ENCODE measurements at places on chromosomes 2 and 18.

DNA sequence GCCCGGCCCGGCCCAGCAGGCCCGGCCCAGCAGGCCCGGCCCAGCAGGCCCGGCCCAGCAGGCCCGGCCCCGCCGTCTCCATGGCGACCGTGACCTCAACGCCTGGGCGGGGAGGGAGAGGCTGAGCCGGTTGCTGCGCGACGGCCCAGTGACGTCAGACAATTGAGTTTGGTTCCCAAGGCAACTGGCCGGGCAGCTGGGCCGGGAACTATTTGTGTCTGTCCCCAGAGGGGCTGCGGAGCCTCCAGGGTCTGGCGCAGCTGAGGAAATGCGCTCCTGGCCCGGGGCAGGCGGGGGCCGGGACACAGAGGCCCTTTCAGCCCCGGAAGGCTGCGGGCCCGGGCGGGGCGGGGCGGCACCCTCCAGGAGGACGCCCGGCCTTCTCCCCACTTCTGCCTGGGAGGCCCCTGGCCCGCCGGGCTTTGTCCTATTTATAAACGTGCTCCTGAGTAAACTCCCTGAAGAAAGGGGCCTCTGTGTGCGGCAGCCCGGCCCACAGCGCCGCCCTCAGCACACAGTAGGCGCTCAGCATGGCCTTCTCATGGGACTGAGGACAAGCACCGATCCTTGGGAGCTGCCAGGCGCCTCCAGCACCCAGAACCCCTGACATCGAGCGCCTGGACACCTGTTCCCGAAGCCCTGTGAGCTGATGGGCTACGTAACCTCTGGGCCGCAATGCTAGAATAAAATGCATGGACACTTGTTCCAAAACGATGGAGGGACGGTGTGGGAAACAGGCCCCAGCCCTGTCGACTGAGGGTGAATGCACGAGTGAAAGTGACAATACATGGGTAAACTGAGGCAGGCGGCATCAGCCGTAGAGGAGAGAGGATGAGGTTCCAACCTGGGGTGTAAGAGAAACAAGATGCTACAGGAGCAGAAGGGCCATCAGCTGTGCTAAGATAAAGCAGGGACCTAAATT is 12.3 kb downstream of the TEX44 start:
- DNase-seq: peak; percentile 87

DNA sequence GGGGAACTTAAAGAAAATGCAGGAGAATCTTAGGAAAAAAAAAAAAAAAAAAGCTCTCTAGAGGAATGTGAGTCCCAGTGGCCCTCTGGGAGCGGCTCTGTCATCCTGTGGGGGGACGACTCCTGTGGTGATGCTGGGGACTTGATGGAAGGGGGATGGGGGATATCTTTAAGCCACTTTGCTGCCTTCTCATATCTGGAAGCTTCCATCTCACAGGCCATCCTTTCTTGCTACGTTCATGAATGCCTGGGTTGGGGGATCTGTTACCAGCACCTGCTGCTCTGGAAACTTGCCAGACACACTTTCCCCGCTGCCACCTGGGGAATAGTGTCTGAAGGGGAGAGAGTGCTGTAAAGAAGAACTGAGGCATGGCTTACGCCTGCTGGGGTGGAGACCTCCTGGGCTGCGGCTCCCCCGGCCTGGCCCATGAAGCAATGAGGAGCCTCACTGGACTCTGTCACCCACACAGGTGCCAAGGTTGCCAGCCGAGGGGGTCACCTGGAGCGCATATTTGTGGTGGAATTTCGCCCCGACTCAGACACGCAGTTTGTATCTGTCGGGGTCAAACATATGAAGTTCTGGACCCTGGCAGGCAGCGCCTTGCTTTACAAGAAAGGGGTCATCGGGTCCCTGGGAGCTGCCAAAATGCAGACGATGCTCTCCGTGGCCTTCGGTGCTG is 92.8 kb downstream of the RTN4 start:
- no peak for DNase-seq

DNA sequence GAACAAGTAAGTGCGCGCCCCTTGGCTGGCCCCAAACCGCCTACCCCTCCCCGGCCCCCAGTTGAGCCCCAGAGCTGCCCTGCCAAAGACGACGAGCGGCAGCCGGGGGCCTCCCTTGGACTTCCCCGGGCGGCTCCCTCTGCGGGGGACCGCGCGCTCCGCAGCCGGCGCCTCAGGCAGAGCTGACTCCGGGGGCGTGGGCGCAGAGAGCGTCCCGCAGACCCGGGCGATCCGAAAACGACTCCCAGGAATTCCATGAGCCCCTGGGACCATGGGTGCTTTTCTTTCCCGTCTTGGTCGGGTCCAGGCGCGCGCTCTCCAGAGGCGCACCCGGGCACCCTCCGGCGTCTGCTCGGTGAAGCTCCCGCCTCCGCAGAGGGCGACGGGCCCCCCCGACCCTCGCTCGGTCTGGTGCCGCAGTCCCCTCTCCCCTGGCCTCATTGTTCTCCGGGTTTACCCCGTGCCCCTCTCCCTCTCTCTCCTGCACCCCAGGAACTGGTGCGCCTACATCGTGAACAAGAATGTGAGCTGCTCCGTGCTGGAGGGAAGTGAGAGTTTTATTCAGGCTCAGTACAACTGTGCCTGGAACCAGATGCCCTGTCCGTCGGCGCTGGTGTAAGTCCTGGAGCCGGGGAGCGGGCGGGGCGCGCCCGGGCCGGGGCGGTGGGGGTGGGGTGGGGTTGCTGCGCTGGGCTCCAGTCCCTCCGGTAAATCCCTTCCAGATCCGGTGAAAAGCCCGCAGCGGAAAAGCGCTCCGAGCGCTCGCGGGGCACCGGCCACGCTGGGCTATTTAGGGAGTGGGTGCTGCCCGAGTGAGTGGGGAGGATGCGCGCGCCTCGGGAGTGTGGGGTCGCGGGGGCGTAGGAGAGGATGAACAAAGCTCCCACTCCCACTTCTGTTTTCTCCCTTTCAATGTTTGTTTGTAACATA is 776 bp downstream of the EMILIN2 start:
- DNase-seq: no peak

DNA sequence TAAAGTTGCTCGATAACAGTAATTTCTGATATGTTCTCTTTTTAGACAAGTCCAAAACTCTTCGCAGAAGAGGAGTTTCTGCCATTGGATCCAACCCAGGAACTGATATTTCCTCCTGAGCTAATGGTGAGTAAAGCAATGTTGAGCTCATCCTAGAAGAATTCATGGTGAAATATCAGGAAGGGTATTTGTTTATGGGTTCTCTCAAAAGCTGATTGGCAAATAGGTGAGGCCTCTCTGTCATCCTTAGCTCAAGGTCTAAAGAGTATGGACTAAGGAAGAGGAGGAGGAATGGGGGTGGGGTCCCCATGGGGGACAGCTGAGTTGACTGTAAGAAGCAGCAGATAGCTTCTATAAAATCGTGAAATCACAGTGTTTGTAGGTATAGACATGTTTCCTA is 18.2 kb downstream of the AOX1 start:
- DNase-seq: no peak

DNA sequence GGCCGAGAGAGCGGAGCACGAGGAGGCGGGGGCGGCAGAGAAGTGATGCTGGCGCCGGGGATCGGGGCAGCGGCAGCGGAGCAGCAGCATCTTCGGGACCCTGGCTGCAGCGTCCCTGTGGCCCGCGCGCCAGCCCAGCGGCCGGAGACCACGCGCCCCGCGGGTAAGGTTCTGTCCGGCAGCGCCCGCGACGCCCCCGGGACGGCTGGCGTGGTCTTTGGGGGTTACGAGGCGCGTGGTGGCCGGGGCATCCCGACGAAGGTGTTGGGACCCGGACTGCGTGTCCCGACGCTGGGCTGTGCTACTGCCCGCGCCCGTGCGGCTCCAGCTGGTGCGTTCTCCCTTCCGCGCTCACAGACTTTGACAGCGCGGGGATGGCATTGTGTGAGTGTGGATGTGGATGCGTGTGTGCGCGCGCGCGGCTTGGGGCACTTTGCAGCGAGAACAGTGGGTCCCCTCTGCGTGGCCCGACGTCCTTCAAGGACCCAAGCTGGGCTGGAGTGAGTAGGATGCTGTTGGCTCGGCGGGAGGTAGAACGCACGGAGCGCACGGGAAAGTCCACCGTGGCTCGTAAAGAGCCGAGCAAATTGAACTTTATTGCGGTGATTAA is 405.0 kb downstream of the XIRP2 start:
- no peak for DNase-seq

- no peak for DNase-seq
Measured at GRCh38 chr2:67684991-67685390, 287.9 kb downstream of the ETAA1 start.

DNA sequence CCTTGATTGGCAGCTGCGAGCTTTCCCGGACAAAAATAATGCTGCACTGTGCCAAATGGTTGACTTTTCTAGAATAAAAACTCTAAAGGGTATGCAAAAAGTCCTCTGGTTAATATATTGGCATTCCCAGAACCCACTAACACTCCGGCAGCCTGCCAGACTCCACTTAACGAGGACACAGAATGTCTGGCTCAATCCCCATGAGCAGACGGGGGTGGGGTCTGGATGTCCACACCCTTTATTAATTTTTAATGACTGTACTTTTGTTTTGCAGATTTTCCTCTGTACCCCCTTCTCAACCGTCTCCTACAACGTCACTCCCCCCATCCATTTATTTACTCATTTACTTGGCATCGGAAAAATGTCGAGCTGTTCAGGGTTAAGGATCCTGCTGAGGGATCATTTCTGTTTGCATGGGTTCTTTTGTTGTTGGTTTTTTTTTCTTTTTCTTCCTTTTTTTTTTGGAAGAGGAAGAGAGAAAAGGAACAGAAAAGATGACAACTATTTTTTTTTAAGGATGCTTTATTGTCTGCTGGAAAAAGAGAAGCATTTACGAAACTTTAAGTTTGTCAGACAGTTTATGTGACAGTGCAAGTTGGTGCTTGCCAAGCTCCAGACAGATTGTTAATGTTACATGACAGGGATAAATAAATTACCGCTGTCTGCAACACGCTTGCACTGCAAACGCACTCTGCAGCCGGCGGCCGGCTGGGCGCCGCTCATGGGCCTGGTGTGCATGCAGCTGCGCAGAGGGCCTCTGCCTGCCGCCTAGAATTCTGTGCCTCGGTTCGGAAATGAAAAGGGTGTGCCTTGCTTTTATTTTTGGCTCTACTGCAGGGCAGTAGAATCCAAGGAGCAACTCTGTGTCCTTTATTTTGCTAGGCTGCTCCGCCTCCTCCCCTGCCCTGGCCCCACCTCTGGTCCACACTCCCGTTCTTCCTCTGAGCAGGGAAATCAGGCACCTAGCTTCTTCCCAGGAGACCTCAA is 3.6 kb downstream of the LDLRAD4 start:
- no peak for DNase-seq

GRCh38 chr2:44789971-44790721 is 151.4 kb upstream of the SIX3 start:
- DNase-seq: no peak

- no peak for DNase-seq
Measured at GRCh38 chr2:239720361-239721360, 304.5 kb downstream of the NDUFA10 start.

DNA sequence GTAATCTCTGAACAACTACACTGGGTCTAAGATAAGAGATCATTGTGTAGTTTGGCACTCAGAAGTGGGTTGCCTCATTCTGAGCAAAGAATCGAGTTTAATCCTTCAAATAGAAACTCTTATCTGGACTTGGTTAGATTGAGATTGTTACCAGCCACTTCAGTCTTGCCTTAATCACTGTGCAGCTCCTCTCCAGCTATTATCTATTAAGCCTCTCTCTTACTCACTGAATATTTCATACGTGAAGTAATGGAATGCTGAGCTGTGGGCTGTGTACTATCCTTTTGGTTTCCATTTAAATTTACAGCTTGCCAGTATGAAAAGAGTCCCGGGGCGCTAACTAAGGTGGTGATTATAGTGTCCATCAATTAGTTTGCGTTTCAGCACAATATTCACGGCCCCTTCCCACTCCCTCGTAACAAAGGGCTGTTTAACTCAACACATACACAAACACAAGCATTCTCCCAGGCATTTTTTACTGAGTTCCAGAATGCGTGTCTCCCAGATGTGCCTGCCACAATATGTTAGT is 65.7 kb upstream of the NCKAP5 start:
- DNase-seq: no peak

DNA sequence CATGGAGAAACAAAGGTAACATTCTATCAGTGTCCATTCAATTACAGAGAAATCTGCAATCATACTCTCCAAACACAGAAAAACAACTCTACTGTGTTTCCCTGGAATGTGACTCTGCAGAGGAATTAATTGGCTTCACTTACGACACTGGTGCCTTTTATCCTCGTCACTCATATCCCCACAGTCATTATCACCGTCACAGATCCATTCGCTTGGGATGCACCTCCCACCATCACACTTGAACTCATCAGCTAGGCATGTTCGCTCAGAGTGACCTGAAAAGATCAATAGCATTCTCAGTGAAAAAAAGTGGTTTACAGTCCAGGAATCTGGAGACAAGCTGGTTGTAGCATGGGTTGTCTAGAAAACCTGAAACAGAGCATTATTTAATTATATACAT is 124.3 kb downstream of the DHRS9 start:
- no peak for DNase-seq

DNA sequence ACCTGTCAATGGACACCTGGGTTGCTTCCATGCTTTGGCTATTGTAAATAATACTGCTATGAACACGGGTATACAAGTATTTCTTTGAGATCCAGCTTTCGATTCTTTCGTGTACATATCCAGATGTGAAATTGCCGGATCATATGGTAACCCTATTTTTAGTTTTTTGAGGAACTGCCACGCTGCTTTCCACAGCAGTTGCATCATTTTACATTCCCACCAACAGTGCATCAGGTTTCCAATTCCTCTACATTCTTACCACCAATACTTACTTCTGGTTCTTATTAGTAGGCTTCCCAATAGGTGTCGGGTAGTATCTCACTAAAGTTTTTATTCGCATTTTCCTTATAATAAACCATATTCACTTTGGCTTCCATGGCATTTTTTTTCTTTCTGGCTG is 69.6 kb downstream of the PID1 start:
- DNase-seq: no peak

- DNase-seq: no peak
Measured at GRCh38 chr2:235096447-235096846, 144.6 kb downstream of the SH3BP4 start.

DNA sequence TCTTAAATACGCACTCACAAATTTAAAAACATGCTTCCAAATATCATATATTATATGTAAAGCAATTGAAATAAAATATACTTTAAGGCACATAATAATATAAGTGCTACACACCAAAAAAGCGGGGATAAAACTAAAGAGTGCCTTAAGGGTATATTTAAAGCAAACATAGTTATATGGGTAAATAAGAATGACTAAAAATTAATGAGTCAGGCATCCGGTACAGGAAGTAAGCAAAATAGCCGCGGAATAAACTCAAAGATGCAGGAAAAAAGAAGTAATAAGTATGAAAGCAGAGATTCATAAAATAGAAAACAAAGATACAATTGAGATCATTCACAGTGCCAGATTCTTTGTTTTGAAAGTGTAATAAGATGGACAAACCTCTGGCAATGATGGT is 503.5 kb upstream of the SOX11 start:
- DNase-seq: no peak

GRCh38 chr2:129466389-129466788 is 513.1 kb upstream of the RAB6C start:
- DNase-seq: no peak

- DNase-seq: no peak
Measured at GRCh38 chr2:215425021-215425782, 10.7 kb downstream of the FN1 start.
